Aorta (tissue), 5 donors: ENCODE measurements at places on chromosomes 11 and 22. TPM values are rescaled to one million over a fixed set of nuclear protein-coding genes. Genes with fewer than 3 reads are reported as not detected.

Gene DRD4
- 2.1 TPM for total RNA-seq

GRCh38 chr11:37449146-37449545 lies 851.1 kb upstream of the RAG2 start:
- H3K36me3 ChIP-seq = no peaks in the 10 kb centered on the region
- H3K27ac ChIP-seq = no peak overlapping the region
- no peak overlapping the region for H3K4me3 ChIP-seq
- H3K4me1 ChIP-seq = no peaks in the 10 kb centered on the region
- DNase-seq = no peak

Gene OR4D5
- total RNA-seq = not detected

- no peak within 1 kb of the TSS for H3K27ac ChIP-seq
- no peaks in the 10 kb centered on the region for H3K36me3 ChIP-seq
- H3K4me1 ChIP-seq = no peaks in the 10 kb centered on the region
- DNase-seq = no peak
Observed at GRCh38 chr11:1036303-1036923, at the start of gene MUC6. TSS of gene MUC6 (minus strand) at chr11:1036718. CDS start at chr11:1036655, 63 bp downstream.
